ENCODE measurements at places on chromosomes 1 and 21. TPM values are rescaled to one million over a fixed set of nuclear protein-coding genes. Genes with fewer than 3 reads are reported as not detected.

Gene CD101
- not detected for total RNA-seq

Gene KCNA3
- total RNA-seq: not detected

Gene RAB42
- not detected for total RNA-seq

Gene KCNE2
- total RNA-seq: not detected

Gene LIPI
- total RNA-seq: not detected

Gene FMN2
- total RNA-seq: 97.2 TPM

Gene LHX8
- not detected for total RNA-seq

DNA sequence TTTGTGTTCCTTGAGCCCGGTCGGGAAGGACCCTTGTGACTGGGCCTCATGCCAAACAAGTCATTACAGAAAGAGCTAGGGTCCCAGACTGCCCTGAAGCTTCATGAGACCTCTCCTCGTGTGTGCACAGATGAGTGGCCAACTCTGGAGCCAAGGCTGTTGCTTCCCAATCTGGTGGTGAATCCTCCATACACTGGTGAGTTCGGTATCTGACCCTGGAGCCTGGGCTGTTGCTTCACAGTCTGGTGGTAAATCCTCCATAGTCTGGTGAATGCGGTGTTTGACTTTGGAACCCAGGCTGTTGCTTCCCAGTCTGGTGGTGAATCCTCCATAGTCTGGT is 737.8 kb downstream of the MATN1 start:
- no peak overlapping the region for H3K4me3 ChIP-seq
- DNase-seq: no peak
- H3K27ac ChIP-seq: no peak overlapping the region
- H3K27me3 ChIP-seq: no peaks in the 10 kb centered on the region
- no peaks in the 10 kb centered on the region for H3K36me3 ChIP-seq
- H3K4me1 ChIP-seq: no peaks in the 10 kb centered on the region

GRCh38 chr1:240495601-240496000 is 116.4 kb downstream of the GREM2 start:
- no peak overlapping the region for H3K4me3 ChIP-seq
- H3K27ac ChIP-seq: no peak overlapping the region
- peaks cover 20% of the 10 kb centered on the region for H3K36me3 ChIP-seq
- DNase-seq: no peak
- H3K4me1 ChIP-seq: peaks cover 55% of the 10 kb centered on the region
- no peaks in the 10 kb centered on the region for H3K27me3 ChIP-seq

- H3K27me3 ChIP-seq: no peaks in the 10 kb centered on the region
- H3K36me3 ChIP-seq: peaks cover 55% of the 10 kb centered on the region
- DNase-seq: no peak
- H3K4me3 ChIP-seq: no peak overlapping the region
Observed at GRCh38 chr1:147156642-147157041, 15.6 kb downstream of the PRKAB2 start.

GRCh38 chr1:91894036-91894761 is 8.2 kb upstream of the TGFBR3 start:
- DNase-seq: peak; percentile 72
- peak overlapping the region; percentile 9 for H3K4me3 ChIP-seq
- no peaks in the 10 kb centered on the region for H3K27me3 ChIP-seq
- H3K4me1 ChIP-seq: peaks cover 63% of the 10 kb centered on the region
- H3K36me3 ChIP-seq: no peaks in the 10 kb centered on the region

DNA sequence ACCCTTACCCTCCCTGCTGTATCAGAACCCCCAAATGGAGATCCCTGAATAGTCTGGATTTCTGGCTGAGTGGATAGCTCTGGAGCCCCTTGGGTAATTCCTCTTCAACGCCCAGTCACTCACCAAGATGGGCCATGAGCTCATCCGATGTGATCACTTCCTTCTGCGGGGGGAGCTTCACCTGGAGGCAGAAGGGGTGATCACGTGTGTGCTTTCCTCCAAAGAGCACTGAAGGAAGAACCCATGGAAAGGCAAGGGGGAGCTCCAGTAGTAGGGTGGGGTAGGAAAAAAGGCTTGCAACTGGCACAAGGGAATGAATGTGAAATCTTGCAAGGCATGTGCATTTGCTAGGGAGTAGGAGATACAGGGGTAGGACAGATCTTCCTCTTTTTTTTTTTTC is 5.1 kb downstream of the MINDY1 start:
- no peak overlapping the region for H3K4me3 ChIP-seq
- peaks cover 46% of the 10 kb centered on the region for H3K4me1 ChIP-seq
- peaks cover 13% of the 10 kb centered on the region for H3K36me3 ChIP-seq
- peaks cover 3% of the 10 kb centered on the region for H3K27me3 ChIP-seq
- no peak for DNase-seq

DNA sequence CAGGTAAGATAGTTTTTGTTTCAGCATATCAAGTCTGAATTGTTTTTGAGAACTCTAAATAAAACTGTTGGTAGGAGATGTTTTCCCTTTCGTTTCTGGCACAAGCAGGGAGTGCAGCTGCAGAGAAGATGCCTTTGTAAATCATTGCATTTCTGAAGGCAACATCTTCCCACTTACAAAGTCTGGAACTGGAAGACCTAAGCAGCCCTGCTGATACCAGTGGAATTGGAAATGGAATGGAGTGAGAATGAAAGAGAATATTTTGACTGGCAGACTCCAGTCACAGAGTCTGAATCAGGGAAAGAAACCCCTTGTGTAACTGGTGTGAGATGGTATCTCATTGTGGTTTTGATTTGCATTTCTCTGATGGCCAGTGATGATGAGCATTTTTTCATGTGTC is 815.6 kb downstream of the LTN1 start:
- H3K36me3 ChIP-seq: 0 out of 2 replicates have a peak, but pooled peaks cover 6% of the 10 kb centered on the region
- peaks cover 2% of the 10 kb centered on the region for H3K27me3 ChIP-seq
- no peak for DNase-seq
- H3K4me3 ChIP-seq: no peak overlapping the region

GRCh38 chr1:221847676-221848075 is 105.8 kb upstream of the DUSP10 start:
- no peak for DNase-seq
- H3K4me1 ChIP-seq: peaks cover 39% of the 10 kb centered on the region
- H3K27ac ChIP-seq: no peak overlapping the region
- no peak overlapping the region for H3K4me3 ChIP-seq
- H3K36me3 ChIP-seq: no peaks in the 10 kb centered on the region

GRCh38 chr1:111704776-111705175 is 34.4 kb downstream of the INKA2 start:
- H3K36me3 ChIP-seq: peaks cover 40% of the 10 kb centered on the region
- H3K27ac ChIP-seq: no peak overlapping the region
- H3K4me1 ChIP-seq: peaks cover 55% of the 10 kb centered on the region
- no peak for DNase-seq

- H3K4me1 ChIP-seq: peaks cover 47% of the 10 kb centered on the region
- H3K27ac ChIP-seq: peak overlapping the region; percentile 22
- H3K27me3 ChIP-seq: peaks cover 3% of the 10 kb centered on the region
- no peak overlapping the region for H3K4me3 ChIP-seq
Observed at GRCh38 chr1:66413136-66413837, 120.7 kb upstream of the SGIP1 start.

DNA sequence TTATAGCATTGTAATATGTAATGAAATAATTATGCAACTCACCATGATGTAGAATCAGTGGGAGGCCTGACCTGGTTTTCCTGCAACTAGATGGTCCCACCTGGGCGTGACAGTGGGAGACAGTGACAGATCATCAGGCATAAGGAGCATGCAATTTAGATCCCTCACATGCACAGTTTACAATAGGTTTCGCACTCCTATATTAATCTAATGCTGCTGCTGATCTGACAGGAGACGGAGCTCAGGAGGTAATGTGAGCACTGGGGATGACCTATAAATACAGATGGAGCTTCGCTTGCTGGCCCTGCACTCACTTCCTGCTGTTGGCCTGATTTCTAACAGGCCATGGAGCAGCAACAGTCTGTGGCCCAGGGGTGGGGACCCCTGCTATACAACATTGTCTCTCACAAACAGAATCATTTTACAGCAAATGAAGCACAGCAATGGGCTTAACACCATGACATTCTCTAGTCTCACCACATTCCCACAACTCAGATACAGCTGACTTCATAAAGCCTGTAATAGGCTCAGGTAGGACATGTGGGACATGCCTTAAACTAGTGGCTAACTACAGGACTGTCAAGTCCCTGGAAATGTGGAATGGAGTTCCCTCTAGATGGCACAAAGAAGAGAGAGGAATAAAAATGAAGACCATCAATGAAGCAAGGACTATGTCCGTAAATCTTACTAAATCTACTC is 40.7 kb upstream of the SLC5A9 start:
- no peak overlapping the region for H3K27ac ChIP-seq
- H3K27me3 ChIP-seq: no peaks in the 10 kb centered on the region
- DNase-seq: no peak
- no peak overlapping the region for H3K4me3 ChIP-seq
- no peaks in the 10 kb centered on the region for H3K36me3 ChIP-seq

DNA sequence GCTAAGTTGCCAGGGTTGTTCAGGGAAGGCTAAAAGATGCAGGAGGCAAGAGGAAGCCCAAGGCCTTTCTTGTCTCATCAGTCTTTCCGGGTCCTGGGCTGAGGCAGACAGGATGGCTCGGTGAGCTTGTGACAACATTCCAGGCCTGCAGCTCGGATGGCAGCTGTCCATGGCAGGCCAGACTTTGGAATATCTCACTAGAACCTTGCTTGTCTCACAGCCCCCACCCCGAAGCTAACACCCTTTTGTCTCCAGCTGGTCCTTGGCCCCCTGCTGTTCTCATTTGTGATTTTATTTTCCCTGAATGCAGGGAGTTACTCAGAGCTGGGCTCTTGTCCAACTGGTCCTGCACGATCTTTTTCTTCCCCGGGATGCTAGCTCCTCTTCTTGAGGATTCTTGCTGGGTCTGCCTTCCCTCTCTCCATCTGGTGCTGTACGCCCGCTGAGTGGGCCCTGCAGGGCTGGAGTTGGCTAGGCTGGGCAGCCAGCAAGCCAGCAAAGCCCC is 477.2 kb upstream of the CAMK1G start:
- peaks cover 5% of the 10 kb centered on the region for H3K4me1 ChIP-seq
- H3K27me3 ChIP-seq: no peaks in the 10 kb centered on the region
- no peak overlapping the region for H3K27ac ChIP-seq
- no peaks in the 10 kb centered on the region for H3K36me3 ChIP-seq

GRCh38 chr1:35702508-35702907 is 16.2 kb downstream of the C1orf216 start:
- H3K27me3 ChIP-seq: peaks cover 34% of the 10 kb centered on the region
- DNase-seq: no peak
- H3K4me3 ChIP-seq: no peak overlapping the region
- H3K36me3 ChIP-seq: no peaks in the 10 kb centered on the region
- H3K4me1 ChIP-seq: peaks cover 7% of the 10 kb centered on the region
- no peak overlapping the region for H3K27ac ChIP-seq

GRCh38 chr1:204217648-204218000 is 3.8 kb upstream of the GOLT1A start:
- no peak overlapping the region for H3K27ac ChIP-seq
- no peak for DNase-seq
- H3K36me3 ChIP-seq: no peaks in the 10 kb centered on the region

All from HFFc6 (cell line).